ENCODE measurements at places on chromosomes 7 and 10. TPM values are rescaled to one million over a fixed set of nuclear protein-coding genes. Genes with fewer than 3 reads are reported as not detected.

ACTL6B gene
- total RNA-seq, result not detected

C10orf105 gene
- not detected for total RNA-seq

FOXL3 gene
- total RNA-seq, result not detected

COX19 gene
- total RNA-seq, result 8.9 TPM

GRCh38 chr10:51366044-51366443, 291.8 kb downstream of the PRKG1 start:
- DNase-seq, result no peak

- no peak for DNase-seq
Measured at GRCh38 chr10:14302035-14302434, 28.7 kb downstream of the FRMD4A start.

DNA sequence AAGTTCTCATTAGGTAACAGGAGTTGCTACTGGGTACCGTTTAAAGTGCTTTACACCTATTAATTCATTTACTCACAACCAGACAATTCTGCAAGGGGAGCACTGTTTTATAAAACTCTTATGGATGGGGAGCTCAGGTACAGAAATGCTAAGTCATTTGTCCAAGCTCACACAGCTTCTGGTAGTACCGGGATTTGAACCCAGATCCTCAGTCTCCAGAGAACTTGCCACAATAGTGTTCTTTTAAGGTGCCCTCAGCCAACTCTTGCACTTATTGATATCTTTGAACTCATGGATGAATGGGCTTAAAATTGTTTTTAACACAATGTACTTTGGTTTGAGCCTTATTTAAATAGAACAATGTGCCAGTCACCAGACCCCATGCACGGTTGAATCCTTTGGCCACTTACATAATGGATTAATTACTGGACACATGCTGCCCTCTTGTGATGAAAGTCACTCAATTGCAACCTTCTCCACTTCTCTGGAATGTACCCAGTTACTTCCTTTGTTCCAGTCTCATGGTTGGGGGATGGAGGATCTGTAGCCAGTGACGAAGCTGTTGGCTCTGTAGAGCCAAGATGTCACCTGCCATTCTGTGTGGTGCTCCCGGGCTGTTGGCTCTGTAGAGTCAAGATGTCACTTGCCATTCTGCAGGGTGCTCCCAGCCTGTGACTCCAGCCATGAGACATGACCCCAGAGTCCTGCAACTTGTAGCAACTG, 65.6 kb downstream of the NOD1 start:
- DNase-seq, result no peak

DNA sequence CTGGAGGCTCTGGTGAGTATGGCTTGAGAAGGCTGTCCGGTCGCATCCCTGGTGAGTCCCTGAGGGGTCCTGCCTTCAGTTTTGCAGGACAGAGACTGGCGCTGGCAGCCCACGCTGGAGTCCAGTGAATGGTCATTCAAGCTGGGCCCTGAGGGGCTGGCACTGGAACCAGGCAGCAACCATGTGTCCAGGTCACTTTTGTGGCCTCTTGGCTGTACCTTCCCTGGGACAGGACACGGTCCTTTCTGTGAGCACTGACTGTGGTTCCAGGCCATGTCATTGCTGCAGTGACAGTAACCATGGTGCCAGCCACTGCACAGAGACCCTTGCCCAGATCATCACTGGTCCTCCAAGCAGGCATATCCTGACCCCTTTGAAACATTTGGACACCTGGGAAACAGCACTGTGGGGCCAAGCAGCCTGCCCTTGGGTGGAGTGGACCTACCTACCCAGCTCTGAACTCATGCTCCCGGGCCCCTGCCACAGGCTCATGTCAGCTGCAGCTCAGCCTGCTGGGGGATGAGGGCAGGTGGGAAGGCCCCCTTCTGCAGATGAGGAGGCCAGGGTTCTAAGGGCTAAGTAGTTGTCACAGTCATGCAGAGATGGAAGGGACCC, 72.1 kb downstream of the ADCY1 start:
- no peak for DNase-seq

GRCh38 chr7:70893422-70893821, 238.5 kb upstream of the GALNT17 start:
- no peak for DNase-seq

GRCh38 chr10:129968853-129969183, 4.7 kb upstream of the EBF3 start:
- DNase-seq, result peak; percentile 64

GRCh38 chr10:114498413-114499111, 94.3 kb upstream of the AFAP1L2 start:
- no peak for DNase-seq

DNA sequence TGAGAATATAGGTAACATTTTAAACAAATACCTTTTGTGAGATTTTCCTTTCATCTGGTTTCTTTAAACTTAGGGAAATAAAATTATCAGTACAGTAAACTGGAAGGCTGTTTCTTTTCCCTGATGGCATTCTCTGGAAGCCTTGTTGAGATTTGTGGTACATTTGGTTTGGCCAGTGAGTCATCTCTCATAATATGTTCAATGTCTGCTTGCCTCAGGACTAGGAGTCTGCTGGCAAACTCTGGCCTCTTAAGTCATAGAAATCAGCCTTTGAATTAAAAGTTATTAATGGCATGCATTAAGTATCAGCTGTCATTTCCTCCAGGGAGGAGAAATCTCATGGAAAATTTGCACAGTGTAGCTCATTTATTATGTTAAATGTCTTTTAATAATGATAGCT, 316.6 kb upstream of the KIAA1217 start:
- DNase-seq, result no peak

- no peak for DNase-seq
Measured at GRCh38 chr10:21475393-21475792, 50.1 kb downstream of the SKIDA1 start.

DNA sequence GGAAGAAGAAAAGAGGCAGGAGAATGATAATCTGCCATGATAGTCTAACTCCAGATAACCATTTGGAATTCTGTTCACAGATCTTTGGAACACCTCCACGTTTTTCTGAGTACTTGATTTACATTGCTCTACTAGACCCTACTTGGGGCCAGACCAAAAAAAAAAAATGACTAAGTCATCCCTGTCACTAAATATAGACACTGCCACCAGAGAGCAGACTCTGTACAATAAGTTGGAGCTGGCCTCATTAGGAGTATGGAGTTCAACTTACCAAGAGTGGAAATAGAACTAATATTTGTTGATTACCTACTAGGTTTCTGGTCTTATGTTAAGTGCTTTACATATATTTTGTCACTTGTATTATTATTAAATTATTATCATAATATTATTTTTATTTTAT, 80.9 kb upstream of the ZNF800 start:
- no peak for DNase-seq

DNA sequence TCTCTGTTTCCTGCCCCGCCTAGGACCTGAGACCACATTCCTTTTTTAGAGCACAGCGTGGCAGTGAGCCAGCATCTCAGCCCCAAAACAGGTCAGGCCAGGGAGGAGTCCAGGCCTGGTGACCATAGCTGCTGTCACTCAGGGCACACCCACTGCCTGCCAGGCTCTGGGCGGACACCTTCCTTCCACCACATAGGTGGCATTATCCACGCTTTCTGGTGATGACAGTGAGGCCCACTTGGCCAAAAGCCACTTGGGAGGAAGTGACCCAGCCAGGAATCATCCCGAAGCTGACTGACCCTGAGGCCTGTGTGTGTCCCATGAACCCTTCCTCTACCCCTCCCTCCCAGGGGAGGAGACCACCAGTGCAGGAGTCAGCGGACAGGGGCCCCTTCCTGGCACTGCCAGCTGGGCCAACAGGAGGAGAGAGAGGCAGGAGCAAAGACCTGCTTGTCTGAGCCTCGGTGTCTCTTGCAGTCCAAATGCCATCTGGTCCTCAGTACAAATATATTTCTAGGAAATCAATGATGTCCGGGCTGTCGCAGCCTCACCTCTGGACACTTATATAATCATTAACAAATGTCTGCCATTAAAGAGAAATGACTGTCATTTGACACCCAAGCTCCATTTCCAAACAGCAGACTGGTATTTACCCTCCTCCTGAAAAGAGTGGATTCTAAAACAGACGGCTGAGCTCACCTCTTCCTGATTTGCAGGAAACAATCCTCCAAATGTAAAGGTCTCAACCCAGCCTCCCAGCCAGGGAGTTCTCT, 63.0 kb downstream of the ABRAXAS2 start:
- DNase-seq, result no peak

- no peak for DNase-seq
Measured at GRCh38 chr10:45463244-45464116, 89.5 kb downstream of the ALOX5 start.

DNA sequence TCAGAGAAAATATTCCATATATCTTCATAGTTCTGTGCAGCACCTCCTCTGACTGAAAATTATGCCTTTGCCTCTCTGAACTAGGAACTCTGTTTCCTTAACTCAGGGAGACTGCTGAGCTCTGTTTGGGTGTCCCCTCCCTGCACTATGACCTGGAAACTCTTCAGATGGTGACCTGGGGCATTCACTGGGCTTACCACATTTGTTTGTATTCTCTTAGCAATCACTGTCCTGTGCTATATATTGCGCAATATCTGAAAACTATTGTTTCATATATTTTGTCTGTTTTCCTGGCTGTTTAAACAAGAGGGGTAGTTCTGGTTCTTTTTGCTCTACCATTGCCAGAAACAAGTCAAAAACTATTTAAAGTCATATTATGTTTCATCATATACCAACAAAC, 181.8 kb upstream of the KIAA1217 start:
- DNase-seq, result no peak

GRCh38 chr10:118850418-118851061, 95.8 kb upstream of the CACUL1 start:
- no peak for DNase-seq

- DNase-seq, result no peak
Measured at GRCh38 chr10:34522546-34522945, 292.6 kb downstream of the PARD3 start.

DNA sequence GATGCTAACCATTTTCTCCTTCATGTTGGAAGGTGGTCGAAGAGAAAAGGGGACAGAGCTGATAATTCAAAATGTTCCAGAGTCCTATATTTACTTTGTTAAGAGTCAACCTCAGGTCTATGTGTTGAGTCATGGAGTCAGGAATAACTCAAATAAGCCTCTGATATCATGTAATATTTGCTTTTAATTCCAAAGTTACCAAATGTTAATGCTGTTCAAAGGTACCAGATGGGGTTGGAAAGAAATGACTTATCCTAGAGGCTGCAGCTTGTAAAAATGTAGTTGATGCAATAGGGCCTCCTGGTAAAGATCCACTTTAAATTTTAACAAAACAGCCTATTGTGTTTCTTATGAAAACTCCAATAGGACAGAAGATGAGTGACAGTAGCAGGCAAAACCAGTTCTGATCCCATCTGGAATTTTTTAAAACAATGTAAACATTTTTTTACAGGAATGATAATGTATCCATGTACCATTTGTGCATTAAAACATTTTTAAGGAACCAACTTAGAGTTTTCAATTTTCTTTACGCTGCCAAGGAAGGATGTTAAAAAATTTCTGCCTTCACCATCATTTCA, 218.2 kb downstream of the ANK3 start:
- no peak for DNase-seq
